ENCODE measurements at places on chromosomes 7 and 10.

- no peak for DNase-seq
Measured at GRCh38 chr10:2858452-2858851, 208.9 kb upstream of the PFKP start.

- DNase-seq: no peak
Measured at GRCh38 chr7:38195804-38196595, 18.0 kb downstream of the STARD3NL start.

DNA sequence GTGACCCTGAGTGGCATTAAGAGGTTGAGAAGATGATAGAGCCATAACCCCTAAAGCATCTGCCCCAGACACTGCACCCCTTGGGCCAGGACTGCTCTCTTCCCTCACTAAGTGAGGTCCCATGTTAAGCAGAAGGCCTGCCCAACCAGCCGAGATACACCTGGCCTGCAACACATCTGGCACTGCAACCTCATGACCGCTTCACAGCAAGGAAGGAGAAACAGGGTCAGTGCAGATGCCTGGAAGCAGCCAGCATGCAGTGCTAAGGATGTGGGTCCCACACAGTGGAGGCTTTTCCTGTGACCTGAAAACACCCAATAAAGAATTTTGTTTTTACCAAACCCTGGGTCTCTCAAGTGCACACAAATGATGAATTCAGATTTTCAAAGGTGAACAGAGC is 7.4 kb downstream of the NOD1 start:
- DNase-seq: no peak

GRCh38 chr7:157358041-157358752 is 21.4 kb downstream of the DNAJB6 start:
- no peak for DNase-seq

DNA sequence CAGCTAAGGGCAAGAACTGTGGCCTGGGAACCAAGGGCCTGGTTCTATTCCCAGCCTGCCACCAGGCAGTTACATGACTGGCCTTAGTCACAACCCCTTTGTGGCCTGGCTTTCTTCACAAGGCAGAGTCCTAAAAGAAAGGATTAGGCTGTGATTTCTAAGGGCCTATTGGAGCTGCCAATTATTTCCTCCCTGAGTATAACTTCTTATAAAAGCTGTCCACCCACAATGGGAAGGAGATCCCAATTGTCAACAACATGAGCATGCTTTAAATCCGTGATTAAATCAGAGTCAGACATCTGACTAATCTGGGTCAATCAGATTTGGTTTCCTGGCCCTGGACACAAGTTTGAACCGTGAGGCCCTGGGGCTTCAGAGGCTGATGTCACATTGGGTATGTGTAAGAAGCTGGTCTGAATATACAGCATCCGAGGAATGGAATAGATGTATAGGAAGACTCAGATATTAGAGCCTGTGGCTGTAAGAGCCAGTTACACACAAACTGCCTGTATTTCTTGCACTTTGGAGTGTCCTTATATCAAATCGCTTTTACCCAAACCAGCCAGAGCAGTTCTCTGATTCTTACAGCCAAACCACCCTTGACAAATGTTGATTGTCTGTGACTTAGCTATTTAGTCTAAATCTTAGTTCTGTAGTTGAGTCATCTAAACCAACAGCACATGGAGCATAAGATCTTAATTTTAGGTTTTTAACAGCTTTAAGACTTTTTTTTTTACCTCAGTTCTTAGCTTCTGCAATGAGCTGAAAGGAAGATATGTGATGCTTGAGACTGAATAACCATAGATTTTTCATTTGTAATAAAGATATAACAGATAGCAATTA is 61.3 kb downstream of the ABCB4 start:
- no peak for DNase-seq

DNA sequence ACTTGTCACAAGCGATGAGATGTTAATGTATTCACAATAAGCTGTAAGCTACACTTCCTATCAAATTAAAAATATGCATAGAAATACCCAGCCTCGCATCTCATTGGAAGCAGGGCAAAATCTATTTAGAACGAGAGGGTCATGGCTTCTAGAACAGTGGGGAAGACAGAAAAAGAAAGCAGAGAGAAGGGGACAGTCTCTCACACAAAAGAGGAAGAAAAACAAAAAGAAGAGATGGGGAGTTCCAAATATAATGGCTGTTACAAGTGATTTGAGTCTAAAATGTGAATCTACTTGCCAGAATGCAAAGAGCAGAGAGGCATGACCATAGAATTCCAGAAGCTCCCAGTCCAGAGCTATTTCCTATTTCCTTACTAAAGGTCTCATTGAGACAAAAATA is 13.8 kb downstream of the LRRN3 start:
- DNase-seq: no peak

- no peak for DNase-seq
Measured at GRCh38 chr10:387909-388660, 252.8 kb downstream of the ZMYND11 start.

- DNase-seq: no peak
Measured at GRCh38 chr10:132746386-132746785, 39.6 kb downstream of the NKX6-2 start.

- DNase-seq: no peak
Measured at GRCh38 chr7:11616466-11616865, 215.5 kb downstream of the THSD7A start.

GRCh38 chr10:72077275-72077990 is 10.9 kb downstream of the SPOCK2 start:
- no peak for DNase-seq

GRCh38 chr10:106181501-106181900 is 983.0 kb downstream of the SORCS1 start:
- no peak for DNase-seq

- no peak for DNase-seq
Measured at GRCh38 chr7:95675016-95675415, 78.7 kb upstream of the PDK4 start.

DNA sequence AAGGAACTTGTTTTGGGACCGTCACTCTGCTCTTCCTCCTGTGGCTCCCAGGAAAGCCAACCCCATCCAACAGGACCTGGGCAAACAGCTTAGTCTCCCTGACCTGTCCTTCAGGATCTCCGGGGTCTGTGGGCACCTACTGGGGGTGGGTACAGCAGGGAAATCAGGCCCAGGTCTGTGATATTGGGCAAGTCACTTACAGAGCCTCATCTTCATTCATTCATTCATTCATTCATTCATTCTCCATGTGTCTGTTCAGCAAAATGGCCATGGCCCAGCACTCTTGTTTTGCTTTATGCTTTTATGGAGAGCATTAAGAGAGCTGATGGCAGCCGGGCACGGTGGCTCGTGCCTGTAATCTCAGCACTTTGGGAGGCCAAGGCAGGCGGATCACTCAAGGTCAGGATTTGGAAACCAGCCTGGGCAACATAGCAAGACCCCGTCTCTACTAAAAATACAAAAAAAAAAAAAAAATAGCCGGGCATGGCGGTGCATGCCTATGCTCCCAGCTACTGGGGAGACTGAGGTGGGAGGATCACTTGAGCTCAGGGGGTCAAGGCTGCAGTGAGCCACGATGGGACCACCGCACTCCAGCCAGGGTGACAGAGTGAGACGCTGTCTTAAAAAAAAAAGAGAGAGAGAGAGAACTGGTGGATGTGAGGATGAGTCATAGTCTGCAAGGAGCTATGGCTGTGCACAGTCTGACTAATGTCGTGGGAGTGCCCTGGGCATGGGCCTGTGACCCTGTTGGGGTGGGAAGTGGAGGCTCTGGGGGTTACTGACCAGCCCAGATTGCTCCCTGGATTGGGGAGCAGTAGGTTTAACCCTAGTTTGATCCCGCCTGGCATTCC is 54.3 kb downstream of the CLIP2 start:
- no peak for DNase-seq

- no peak for DNase-seq
Measured at GRCh38 chr10:79116801-79117723, 48.3 kb downstream of the ZMIZ1 start.

- no peak for DNase-seq
Measured at GRCh38 chr10:14751921-14752320, 22.8 kb downstream of the FAM107B start.

GRCh38 chr10:117936976-117937375 is 109.8 kb downstream of the RAB11FIP2 start:
- DNase-seq: no peak

DNA sequence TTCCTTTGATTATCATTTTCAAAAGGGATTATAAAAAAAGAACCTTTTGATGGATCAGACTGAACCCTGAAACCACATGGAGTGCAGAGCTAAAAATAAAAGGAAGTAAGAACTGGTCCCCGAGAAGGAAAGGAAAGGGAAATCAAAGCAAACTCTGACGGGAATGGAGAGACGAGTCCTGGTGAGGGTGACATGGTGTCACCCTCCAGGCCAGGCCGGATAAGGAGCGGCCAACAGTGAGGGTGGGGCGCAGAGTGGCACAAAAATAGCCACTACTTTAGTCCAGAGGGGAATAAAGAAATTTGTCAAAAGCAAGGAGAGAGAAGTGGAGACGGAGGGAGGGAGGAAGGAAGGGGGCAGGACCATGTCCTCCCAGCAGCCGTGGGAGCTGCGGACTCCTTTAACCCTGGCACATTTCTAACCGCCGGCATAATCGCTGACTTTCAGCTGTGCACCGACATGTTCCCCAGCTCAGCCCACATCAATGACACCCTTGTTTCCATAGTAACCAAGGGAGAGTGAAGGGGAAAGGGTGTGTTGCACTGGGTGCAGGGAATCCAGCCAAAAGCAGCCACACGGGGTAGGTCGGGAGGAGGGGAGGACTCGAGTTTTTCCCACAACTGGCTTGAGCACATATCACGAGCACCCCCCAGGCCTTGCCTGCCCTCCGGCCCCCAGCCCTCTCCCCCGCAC is 29.7 kb downstream of the TRIM8 start:
- DNase-seq: peak; percentile 69

DNA sequence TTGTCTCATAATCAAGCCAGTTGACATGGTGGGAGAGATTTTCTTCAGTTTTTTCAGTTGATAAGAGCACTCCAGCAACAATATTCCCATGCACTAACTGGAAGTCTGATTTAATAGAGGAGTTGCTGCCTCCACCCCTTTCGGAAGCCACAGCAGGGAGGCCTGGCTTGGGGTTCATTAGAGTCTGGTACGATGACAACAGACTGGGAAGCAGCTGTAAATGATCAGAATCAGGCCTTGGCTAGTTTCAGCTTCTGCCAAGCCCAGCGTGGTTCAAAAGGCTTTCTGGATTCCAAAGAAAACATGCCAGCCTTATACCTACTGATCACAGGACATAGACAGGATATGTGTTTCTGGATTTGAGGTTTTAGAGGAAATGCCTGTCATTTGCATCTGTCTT is 274.0 kb downstream of the CSTF2T start:
- no peak for DNase-seq

- DNase-seq: no peak
Measured at GRCh38 chr7:123259759-123260158, 60.0 kb upstream of the SLC13A1 start.

DNA sequence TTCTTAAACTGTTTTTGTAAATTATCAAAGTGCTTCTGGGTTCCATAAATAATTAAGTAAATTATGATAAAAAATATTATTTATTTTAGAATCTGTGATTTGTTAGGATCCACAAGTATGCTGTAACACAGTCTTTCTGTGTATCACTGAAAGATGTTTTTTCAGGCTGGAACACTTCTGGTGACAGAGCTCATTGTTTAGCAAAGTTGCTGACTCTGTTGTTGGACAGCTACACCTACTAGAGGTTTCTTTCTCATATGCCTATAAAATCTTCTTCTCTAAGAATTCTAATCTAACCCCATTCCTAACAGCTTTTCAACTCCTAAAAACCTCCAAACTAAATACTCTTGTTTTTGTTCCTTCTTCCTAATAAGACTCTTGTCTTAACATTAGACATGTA is 176.8 kb downstream of the THSD7A start:
- DNase-seq: no peak

- DNase-seq: no peak
Measured at GRCh38 chr7:97439637-97440214, 292.2 kb upstream of the TAC1 start.

DNA sequence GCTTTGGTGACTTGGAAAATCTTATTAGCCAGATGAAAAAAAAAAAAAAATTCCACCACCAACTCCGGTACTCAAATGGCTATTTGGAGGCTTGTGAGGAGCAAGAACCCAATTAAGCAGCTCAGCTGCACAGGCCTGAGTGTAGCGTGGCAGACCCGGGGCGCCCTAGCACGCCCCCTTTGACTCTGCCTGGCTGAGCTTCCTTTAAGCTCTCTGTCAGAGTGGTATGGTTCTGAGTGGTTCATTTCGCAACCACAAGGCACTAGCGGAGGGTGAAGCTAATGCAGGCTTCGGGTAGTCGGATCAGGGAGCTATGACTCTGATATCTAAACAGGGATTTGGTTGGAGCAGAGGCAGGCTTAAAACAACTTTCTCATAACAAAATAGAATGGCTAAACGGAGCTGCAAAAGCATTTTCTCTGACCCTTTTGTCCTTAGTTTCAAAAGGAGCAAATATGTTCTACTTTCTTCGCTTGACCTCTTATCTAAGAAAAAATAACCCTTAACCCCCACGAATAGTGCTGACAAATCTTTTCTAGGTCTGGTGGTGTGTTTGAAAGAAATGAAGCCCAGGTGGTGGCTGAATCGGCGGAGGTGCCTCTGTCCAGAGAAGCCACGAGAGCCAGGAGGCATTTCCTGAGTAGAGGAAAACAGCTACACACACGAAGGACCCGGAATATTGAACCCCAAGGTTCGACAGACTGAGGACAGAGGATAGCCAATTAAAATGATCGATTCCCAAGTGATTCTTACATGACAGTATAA is 285.4 kb upstream of the GLI3 start:
- no peak for DNase-seq

- no peak for DNase-seq
Measured at GRCh38 chr7:151679071-151679708, 159.5 kb upstream of the RHEB start.

DNA sequence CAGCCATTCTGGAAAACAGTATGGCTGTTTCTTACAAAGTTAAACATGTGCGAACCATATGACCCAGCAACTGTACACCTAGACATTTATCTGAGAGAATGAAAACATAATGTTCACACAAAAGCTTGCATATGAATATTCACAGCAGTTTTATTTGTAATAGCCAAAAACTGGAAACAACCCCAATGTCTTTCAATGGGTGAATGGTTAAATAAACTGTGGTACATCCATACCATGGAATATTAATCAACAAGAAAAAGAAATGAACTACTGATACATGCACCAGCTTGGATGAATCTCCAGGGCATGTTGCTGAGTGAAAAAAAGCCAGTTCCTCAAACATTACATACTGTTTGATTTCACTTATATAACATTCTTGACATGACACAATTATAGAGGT is 37.3 kb downstream of the LEP start:
- DNase-seq: no peak

DNA sequence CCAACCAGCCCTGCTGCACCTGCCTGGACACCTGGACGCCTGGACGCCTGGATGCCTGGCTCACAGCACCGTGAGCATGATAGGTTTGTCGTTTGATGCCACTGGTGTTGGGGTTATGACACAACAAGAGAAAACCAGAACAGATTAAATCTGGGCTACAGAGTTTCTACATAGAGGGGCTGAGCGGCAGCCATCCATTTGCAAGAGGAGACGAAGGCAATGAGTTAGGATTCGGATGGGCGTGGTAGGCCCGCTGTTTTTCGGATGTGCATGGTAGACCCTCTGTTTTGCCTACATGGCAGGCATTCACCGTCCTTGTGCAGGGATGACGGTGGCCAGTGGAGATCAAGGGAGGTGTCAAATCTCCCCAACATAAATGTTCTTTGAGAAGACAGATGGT is 121.5 kb upstream of the RNF32 start:
- DNase-seq: no peak

GRCh38 chr10:62619413-62619738 is 185.1 kb upstream of the ADO start:
- no peak for DNase-seq

GRCh38 chr10:60717852-60718251 is 60.4 kb upstream of the CDK1 start:
- no peak for DNase-seq

- DNase-seq: no peak
Measured at GRCh38 chr7:73909051-73909941, 48.3 kb downstream of the TMEM270 start.

Data from activated T-helper 1 cell treated with anti-CD3 and anti-CD28 coated beads, Interleukin-12 subunit alpha, Interleukin-12 subunit beta, Interleukin-2, Interleukin-4 antibody, amounts not matched to agents 30 ng/mL and 10 ng/mL and 1 ng/mL, durations not matched to agents 14 hours and 24 hours and 36 hours (primary cell).